ENCODE measurements at places on chromosomes 3 and 15.
A peak's percentile ranks its signal among the peaks of the same experiment; 100 is the strongest.

GRCh38 chr15:64635499-64636495 is 139.6 kb downstream of the RBPMS2 start:
- peak; percentile 71 for DNase-seq

GRCh38 chr3:112000367-112000771 is 1.6 kb downstream of the TAGLN3 start:
- no peak for DNase-seq

DNA sequence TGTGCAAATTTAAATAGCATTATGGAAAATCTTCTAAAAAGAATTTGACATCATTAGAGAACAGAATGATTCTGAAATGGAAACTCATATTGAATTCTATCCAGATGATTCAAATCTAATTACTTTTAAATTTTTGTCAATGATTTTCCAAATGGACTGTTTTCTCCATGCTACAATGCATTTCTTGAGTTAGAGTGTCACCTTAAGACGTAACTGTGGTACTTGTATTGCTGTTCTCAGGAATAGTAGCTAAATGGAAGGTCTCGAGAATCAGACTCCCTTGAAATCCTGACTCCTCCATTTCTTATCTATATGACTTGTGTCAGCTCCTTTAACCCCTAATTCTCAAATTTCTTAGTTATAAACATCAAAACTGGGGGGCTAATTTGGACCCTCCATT is 102.3 kb downstream of the P2RY1 start:
- DNase-seq, result no peak

GRCh38 chr3:49386056-49386756 is 25.6 kb downstream of the RHOA start:
- DNase-seq, result no peak

DNA sequence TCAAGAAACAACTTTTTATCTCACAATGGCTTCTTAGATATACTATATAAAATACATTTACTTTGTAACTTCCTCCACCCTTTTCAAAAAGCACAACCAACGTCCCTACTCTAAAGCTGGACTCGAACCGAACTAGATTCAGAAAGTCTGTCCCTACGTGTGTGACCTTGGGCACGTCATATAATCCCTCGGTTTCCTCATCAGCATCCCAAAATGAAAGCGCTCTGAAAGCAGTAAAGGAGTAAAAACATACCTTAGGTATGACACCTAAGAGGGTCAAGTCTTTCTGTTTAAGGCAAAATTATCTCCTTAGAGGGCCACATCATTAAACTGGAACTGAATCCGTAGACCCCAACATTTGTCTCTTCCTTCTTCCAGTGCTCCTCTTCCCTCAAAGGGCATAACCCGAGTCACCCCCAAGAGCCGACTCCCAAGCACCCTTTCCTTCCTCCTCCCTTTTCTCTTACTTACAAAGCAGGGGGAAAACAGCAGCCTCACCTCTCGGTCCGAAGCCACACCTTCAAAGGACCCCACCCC is 663 bp downstream of the PDCD10 start:
- no peak for DNase-seq

DNA sequence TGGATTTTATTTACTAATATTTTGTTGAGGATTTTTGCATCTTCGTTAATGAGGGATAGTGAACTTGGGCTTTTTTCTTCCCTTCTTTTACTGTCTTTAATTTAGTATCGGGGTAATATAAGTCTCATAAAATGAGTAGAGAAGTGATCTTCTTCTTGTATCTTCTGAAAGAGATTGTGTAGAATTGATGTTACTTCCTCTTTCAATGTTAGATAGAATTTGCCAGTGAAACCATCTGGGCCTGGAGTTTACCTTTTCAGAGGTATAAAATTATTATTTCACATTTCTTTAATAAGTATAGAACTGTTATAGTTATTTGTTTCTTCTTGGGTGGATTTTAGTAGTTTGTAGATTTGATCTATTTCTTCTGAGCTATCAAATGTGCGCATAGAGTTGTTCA is 7.8 kb downstream of the HESX1 start:
- no peak for DNase-seq

- DNase-seq, result no peak
These were observed 26.6 kb downstream of the ACKR4 start for GRCh38 chr3:132623646-132624045.

DNA sequence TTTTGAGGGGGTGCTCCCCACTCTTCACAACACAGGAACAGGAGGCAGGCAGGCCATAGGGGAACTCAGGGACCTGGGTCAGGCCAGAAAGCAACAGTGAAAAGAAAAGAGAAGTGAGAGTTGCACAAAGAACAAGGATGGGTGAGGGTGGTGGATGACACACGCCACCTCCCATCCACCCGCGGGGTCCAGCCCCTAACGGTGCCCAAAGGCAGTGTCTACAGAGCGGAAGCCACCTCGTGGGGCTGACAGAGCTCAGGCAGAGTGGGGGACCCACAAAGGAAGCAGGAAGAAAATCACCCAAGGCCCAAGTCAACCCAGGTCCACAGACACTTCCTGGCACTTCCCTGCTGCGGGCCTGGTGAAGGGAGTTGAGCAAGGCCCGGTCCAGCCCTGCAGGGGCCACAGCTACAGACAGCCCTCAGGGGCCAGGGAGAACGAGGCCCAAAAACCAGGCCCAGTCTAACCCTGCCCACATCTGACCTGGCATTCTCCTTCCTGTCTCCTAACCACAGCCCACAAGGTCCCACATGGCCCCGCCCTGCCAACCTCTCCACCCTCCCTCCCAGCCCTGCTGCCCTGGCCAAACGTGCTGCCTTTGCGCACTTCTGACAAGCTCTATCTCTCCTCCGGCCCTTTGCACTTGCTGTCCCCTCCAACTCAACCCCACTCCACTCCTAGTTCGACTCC is 5.9 kb downstream of the NUP210 start:
- no peak for DNase-seq

DNA sequence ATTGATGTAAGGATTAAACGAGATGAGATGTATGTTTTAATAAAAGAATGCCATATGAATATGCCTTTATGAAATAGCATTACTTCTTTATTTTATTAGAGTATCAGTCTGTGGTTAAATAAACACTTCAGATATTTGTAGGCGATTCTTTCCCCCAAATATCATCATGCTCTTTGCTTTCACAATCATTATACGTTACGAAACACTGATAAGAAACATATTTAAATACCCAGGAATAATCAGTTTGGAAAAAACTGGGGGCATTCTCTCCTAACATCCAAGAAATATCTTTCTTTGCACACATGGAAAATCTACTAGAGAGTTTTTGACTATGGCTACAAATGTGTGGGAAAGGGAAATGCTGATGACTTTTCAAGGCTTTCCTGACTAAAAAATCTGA is 4.4 kb upstream of the PLAAT1 start:
- no peak for DNase-seq

DNA sequence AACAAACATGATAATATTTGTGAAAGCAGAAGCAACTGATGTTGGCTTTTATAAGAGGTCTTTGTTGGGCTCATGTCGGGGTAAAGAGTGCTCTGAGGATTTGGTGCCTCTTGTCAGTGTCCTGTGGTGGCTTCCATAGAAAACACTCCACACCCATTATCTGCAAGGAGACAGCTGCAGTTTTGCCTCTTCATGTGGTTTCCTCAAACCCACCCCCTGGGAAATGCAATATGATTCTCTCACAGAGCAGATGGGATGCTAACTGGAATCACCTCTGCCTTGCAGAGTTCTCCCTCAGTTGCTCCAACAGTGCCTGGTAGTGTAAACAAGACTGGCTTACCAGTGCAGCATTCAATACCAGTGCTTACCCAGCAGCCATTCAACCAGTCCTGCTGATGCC is 771.4 kb upstream of the CFAP20DC start:
- DNase-seq, result no peak

DNA sequence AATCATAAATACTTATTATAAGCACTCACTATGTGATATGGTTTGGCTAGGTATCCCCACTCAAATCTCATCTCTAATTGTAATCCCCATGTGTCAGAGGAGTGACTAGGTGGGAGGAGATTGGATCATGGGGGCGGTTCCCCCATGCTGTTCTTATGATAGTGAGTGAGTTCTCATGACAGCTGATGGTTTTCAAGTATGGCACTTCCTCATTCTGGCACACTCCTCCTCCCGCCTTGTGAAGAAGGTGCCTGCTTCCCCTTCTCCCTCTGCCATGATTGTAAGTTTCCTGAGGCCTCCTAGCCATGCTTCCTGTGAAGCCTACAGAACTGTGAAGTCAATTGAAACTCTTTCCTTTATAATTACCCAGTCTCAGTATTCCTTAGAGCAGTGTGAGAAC is 53.3 kb upstream of the CHMP2B start:
- DNase-seq, result no peak

DNA sequence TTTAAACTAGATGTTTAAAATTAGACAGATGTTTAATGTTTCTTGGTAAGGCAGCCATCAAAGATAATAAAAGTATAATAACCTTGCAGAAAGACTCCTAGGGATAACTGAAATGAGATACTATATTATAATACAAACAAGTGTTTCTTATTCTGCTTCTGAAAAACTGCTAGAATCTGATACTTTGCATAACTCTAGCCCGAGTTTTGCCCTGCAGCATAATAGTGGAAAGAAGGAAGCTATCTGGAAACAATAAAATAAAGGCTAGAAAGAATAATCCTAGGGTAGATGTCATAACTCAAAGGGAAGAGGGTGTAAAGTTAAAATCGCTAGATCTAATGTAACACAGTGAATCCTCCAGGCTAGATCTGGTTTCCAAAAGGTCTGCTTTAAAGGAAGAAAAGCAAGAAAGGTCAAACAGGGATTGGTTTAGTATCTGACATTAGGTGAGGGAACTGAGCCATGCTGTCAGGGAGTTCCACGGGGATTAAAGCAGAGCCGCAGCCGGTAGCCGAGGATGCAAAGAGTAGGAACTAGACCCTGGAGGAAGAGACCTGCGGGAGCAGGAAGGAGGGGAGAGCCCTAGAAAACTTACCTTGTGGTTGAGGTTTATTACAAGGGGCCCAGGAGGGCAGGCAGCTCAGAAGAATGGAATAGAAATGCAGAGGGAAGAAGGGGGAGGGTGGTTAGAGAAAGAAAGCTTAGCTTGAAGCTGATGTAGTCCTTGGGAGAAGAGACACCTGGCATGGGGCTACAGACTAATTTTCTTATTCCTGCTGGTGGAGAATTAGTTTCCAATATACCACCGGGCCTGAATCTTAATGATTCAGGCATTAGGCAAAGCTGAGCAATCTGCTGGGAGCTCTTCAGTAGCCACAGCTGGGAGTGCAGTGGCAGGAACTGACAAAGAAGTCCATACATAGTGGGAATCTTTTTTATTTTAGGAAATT is 46.1 kb upstream of the TUSC7 start:
- DNase-seq, result no peak

Measured in NCI-H2081 (cell line).